ENCODE measurements at places on chromosomes 3 and 15. TPM values are rescaled to one million over a fixed set of nuclear protein-coding genes. Genes with fewer than 3 reads are reported as not detected.

GRCh38 chr3:163576314-163576713 is 1502.0 kb downstream of the SI start:
- no peak for DNase-seq

DNA sequence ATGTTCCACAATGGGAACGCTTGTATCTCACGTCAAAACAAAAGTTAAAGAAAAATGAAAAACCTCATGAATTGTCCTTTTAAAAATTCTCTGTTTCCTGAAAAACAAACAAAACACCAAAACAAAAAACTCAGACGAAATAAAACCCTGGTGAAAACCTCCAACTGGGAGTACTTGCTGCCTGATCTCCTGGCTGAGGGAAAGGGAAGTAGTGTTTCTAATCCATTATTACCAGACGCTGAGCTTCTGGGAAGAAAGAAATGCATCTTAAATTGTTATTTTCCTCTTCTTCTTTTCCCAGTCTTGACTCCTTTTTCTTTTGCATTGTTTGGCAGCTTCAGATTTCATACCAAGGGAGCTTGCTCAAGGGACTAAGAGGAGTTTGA is 243.2 kb upstream of the RGMA start:
- no peak for DNase-seq

GRCh38 chr3:75171630-75172230 is 492.4 kb upstream of the FRG2C start:
- DNase-seq = no peak

The PLSCR2 gene
- not detected for total RNA-seq

The FILIP1L gene
- 6.8 TPM for total RNA-seq

GRCh38 chr3:13114811-13115575 is 41.8 kb upstream of the IQSEC1 start:
- peak; percentile 67 for DNase-seq

The MOBP gene
- not detected for total RNA-seq

- no peak for DNase-seq
These were observed 232.7 kb downstream of the MECOM start for GRCh38 chr3:169430707-169431404.

DNA sequence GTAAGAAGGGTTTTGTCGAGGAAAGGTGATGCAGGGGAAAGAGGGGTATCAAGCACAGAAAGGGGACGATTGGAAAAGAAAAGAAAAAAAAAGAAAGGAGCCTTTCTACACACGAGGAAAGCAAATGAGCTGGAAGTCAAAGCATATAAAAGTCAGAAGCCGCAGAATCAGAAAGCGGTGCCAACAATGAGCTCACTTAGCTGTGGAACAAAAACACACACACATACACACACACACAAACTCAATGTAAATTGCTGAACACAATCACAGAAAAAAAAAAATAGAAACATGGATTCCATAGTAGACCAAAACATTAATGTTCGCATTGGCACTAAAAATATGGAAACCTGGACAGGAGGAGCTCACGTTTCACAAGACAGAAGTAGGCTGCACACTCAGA is 63.4 kb upstream of the FEZF2 start:
- no peak for DNase-seq

- no peak for DNase-seq
These were observed 613.1 kb downstream of the SI start for GRCh38 chr3:164465172-164465571.
